Left ventricle myocardium superior (tissue), 1 donor: ENCODE measurements at places on chromosomes 4 and X. TPM values are rescaled to one million over a fixed set of nuclear protein-coding genes. Genes with fewer than 3 reads are reported as not detected.

GRCh38 chr4:74331252-74331651 lies 23.0 kb downstream of the EPGN start:
- no peak for DNase-seq

DNA sequence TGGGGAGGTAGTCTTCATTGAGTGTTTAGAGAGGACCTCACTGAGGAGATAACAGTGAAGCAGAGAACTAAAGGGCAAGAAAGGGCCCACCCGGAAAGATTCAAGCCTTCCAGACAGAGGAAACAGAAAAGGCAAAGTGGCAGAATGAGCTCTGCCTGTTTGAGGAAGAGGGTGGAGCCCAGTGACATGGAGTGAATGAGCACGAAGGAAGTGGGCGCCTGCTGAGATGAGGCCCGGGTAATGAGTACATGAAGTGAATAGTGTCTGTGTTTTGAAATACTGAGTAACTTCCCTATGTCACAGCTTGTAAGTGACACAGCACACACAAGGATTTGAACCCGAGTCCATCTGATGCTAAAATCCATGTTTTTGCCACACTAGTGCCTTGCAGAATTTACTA lies 32.5 kb upstream of the TLR2 start:
- DNase-seq, result peak; percentile 56

- no peak for DNase-seq
These were observed 82.2 kb upstream of the BMP2K start for GRCh38 chr4:78693777-78694456.

The SSX4 gene
- not detected for total RNA-seq

DNA sequence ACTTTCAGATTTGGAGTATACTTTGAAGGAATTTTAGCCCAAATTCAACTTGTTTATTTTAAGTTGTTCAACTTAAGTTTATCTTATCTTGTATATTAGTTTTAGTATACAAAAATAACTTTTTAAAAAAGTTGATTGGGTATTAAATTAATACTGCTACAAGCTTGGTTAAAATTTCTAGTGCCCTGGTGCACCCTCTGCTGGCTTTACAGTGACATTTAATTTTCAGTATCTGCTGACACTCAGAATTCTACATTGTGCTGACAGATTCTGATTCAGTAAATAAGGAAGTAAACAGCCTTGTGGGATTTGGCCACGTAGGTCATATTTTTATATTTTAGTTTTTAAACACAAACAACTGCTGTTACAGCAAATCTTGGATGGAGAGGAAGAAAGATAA lies 2.9 kb downstream of the EDA start:
- DNase-seq, result no peak

The STPG2 gene
- total RNA-seq, result 0.15 TPM
